Glutamatergic neuron (in vitro differentiated cells): ENCODE measurements at places on chromosomes 12 and 14.

DNA sequence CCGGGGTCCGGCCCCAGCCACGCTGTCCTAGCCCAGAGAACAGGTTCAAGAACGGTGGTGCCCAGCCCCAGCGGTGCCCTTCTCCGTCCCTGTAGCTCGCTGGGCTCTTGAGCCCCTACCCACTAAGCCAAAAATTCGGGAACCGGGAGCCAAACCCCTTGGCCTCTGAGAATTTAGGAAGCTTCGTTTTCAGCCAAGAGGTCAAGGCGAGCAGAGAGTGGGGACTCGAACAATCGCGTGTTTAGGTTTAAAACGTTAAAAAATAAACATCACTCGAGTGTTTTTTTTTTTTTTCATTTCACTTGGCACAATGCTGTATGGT is 6.2 kb downstream of the SIX1 start:
- peaks cover 46% of the 10 kb centered on the region for H3K4me1 ChIP-seq
- DNase-seq, result no peak
- H3K36me3 ChIP-seq, result peaks cover 23% of the 10 kb centered on the region
- H3K27me3 ChIP-seq, result peaks cover 51% of the 10 kb centered on the region

- peaks cover 2% of the 10 kb centered on the region for H3K27me3 ChIP-seq
- DNase-seq, result no peak
- H3K36me3 ChIP-seq, result no peaks in the 10 kb centered on the region
- no peak overlapping the region for H3K27ac ChIP-seq
Measured at GRCh38 chr12:131773582-131774221, 54.5 kb upstream of the MMP17 start.

- no peak overlapping the region for H3K27ac ChIP-seq
- DNase-seq, result no peak
- H3K4me1 ChIP-seq, result no peaks in the 10 kb centered on the region
Measured at GRCh38 chr12:81809829-81810595, 50.9 kb upstream of the PPFIA2 start.

GRCh38 chr12:11927286-11927935 is 143.3 kb upstream of the BCL2L14 start:
- no peaks in the 10 kb centered on the region for H3K27me3 ChIP-seq
- DNase-seq, result no peak
- H3K4me3 ChIP-seq, result no peak overlapping the region
- H3K27ac ChIP-seq, result no peak overlapping the region

DNA sequence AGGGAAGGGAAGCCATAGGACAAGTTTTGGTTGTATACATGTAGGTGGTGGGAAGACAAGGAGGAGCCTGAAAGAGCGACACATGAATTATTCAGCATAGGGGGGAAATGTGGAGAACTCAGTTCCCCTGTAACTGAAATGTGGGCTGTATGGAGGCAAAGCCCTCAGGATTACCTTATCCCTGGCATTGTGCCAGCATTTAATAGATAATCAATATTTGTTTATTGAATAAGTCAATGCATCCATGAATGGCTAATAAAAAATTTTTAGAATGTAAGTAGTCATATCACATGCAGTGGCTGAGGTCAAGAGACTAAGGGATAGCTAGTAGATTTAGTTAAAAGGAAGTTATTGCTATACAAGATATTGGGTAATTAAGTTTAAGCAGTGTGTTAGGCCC is 232.4 kb downstream of the SNAPC1 start:
- peaks cover 3% of the 10 kb centered on the region for H3K27me3 ChIP-seq
- H3K4me1 ChIP-seq, result no peaks in the 10 kb centered on the region
- H3K27ac ChIP-seq, result no peak overlapping the region
- DNase-seq, result no peak
- no peak overlapping the region for H3K4me3 ChIP-seq
- H3K36me3 ChIP-seq, result no peaks in the 10 kb centered on the region
